ENCODE measurements at places on chromosomes 16 and 17.

GRCh38 chr17:76142039-76142584 lies 1.1 kb upstream of the FOXJ1 start:
- DNase-seq: no peak

GRCh38 chr17:8192070-8192815 lies 2.3 kb upstream of the BORCS6 start:
- peak; percentile 93 for DNase-seq

GRCh38 chr16:9908613-9909012 lies 273.6 kb downstream of the GRIN2A start:
- no peak for DNase-seq

DNA sequence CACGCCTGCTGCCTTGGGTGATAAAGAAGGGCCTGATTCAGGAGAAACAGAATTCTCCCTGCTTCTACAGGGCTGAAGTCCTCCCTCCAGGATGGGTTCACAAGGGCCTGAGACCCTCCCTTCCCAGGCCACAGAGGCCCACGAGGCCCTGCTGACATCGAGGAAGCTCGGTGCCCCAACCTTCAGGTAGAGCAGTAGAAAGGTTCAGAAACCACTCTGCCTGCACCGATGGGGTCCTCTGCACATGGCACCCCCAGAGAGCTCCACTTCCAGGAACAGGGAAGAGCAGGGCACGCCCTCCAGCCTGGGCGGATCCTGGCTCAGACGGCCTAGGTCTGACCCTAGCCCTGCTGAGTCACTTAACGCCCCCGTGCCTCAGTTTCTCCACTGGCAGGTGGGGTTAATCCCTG lies 773 bp downstream of the CENPX start:
- no peak for DNase-seq

DNA sequence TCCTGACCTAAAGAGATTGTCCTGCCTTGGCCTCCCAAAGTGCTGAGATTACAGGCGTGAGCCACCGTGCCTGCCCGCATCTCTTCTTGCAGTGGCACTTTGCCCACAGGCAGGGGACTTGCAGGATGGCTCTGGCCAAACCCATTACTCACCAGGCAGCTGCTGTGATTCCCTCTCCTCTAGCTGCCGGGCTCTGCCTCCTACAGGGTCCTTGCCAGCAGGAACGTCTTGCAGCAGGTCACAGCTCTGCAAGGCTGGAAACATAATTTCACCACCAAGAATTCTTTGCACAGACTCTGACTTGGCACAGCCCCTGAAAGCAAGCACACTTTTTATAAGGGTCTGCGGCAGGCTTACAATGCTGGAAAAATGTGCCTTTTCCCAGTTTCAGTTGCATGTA lies 20.3 kb downstream of the COX4I1 start:
- DNase-seq: no peak

- no peak for DNase-seq
Measured at GRCh38 chr17:73489991-73490390, 154.3 kb downstream of the SDK2 start.
